ENCODE measurements at places on chromosomes 2 and 18.

DNA sequence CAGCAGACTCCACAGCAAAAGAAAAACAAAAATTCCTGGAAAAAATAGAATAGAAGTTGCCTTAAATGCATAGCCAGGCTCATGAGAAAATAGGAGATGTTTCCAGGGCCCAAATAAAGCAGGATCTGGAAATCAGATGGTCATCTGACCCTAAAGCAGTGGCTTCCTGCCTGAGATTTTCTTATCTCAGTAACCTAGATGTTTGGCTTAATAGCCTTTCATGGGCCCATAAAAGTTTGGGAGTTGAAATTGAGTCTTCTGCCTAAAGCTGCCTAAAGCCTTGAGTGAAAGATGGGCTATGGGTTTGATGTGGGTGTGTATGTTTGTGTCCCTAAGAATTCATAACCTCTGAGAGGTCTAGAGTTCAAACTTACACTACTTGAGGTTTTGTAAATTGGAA, 149.1 kb downstream of the ANTXR1 start:
- no peaks in the 10 kb centered on the region for H3K27me3 ChIP-seq
- DNase-seq, result no peak
- H3K4me1 ChIP-seq, result peaks cover 10% of the 10 kb centered on the region
- no peak overlapping the region for H3K4me3 ChIP-seq
- peak overlapping the region; percentile 83 for H3K27ac ChIP-seq

- no peaks in the 10 kb centered on the region for H3K36me3 ChIP-seq
- no peaks in the 10 kb centered on the region for H3K27me3 ChIP-seq
- DNase-seq, result no peak
- H3K4me1 ChIP-seq, result no peaks in the 10 kb centered on the region
- no peak overlapping the region for H3K4me3 ChIP-seq
These were observed 10.4 kb downstream of the CERKL start for GRCh38 chr2:181646415-181646987.

DNA sequence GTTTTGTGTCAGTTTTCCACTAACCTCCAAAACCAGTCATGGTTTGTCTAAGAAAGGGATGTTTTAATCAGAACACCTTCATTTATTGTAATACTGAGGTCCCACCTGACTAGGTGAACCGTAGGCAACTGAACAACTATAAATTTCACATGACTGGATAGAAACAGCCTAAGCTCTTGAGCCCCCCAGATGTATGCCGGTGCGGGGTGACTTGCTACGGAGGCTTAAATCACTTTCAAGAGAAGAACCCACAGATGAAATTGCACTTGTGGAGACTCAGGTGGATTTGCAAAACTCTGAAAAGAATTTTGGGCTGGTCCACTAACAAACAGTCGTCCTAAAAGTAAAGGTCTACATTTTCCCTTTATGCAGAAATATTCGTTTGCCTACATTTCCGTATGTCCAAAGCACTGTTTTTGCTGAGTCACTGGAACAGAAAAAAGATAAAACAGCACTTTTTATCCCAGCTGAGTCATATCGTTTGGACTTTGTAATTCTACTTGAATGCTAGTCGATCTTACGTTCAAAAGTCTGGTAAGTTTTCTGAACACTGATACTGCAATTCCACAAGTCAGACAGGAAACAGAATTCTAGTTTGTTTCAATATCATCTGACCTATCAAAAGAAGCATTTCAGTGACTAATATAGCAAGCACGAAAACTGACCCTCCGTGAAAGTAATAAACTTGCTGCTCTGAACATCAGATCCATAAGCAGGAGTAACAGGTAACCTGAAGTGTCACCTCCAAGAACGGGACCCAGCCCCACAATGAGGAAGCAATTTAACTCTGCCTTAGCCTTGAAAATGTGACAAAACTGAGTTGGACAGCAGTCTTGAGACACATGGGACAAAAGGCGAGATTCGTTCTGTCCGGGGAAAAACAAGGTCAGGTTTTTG, 18.1 kb downstream of the ZNF516 start:
- H3K4me1 ChIP-seq, result peaks cover 9% of the 10 kb centered on the region
- DNase-seq, result no peak
- no peaks in the 10 kb centered on the region for H3K27me3 ChIP-seq
- H3K36me3 ChIP-seq, result no peaks in the 10 kb centered on the region
- peak overlapping the region; percentile 42 for H3K27ac ChIP-seq

DNA sequence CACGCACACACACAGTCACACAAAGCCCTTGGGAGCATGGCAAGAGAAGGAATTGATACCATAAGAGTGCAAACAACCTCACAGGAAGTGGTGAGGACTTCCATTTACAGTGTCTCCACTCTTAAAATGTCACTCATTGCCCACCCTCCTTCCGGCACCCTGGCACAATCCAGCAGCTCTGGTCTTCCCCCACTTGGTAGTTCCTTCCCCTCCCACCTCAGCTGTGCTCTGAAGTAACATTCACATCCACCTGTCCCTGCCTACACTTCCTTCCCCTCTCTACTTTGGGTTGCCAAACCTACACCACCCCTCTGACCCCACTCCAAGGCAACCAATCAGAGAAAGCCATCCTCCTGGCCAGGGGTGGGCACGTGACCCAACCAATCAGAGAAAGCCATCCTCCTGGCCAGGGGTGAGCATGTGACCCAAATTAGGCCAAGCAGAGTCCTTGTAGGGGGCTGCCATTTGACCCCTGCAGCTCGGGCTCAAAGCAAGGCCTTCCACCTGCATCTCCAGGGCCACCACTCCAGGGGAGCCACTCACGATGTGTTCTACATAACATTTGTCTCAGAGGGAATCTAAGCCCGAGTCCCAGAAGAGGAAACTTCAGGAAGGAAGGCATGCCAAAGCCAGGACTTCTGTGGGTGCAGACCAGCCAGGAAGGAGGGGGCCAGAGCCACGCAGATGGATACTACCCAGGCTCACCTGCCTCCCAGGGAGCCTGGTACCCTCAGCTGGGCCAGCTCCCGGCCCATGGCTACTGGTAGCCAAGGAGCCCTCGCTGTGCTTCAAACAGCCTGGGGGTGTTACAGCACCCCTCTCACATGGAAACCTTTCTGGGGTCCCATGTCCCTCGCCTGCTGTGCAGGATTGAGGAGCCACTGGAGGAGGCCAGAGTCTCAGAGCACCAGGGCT, 21.2 kb downstream of the CYP26B1 start:
- H3K27me3 ChIP-seq, result no peaks in the 10 kb centered on the region
- no peaks in the 10 kb centered on the region for H3K4me1 ChIP-seq
- H3K4me3 ChIP-seq, result no peak overlapping the region
- H3K27ac ChIP-seq, result no peak overlapping the region

DNA sequence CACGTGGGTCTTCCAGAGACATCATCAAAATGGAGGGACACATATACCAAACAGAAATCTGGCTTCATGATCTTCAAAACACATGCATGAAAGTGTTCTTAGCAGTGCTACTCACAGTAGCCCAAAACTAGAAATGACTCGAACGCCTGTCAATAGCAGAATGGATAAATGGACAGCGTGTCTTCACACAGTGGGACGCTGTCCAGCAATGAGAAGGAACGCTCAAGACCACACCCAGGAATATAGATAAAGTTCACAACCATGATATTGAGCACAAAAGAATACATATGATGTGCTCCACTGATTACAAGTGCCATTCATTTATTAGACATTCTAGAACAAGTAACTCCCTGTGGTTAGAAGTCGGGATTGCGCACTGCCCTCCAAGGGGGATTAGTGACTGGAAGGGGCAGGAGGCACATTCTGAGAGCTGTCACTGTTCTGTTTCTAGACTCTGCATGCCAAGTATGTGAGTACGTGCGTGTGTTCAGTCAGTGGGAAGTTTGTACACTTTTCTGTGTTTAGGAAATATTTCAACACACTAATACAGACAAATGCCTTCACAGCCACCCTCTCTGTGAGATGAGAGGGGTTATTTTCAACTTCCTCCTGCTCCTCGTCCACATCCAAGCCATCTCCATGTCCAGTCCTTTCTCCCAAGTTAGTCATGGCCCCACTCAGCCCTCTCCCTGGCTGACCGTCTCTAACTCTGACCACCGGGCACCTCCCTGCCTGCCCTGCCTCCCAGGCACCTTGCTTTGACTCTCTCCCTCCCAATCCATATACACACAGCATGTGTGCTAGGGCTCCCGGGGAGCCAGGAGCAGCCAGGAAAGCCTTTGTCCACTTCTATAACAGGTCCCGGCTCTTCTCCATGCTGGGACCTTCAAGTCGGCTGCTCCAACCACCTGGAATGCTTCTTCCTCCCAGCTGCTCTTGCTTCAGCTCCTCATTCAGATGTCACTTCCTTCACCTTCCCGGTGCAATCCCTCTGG, 26.9 kb upstream of the TNS1 start:
- H3K27me3 ChIP-seq, result no peaks in the 10 kb centered on the region
- H3K27ac ChIP-seq, result no peak overlapping the region
- peak; percentile 54 for DNase-seq
- H3K4me1 ChIP-seq, result no peaks in the 10 kb centered on the region
- no peak overlapping the region for H3K4me3 ChIP-seq
- H3K36me3 ChIP-seq, result no peaks in the 10 kb centered on the region

DNA sequence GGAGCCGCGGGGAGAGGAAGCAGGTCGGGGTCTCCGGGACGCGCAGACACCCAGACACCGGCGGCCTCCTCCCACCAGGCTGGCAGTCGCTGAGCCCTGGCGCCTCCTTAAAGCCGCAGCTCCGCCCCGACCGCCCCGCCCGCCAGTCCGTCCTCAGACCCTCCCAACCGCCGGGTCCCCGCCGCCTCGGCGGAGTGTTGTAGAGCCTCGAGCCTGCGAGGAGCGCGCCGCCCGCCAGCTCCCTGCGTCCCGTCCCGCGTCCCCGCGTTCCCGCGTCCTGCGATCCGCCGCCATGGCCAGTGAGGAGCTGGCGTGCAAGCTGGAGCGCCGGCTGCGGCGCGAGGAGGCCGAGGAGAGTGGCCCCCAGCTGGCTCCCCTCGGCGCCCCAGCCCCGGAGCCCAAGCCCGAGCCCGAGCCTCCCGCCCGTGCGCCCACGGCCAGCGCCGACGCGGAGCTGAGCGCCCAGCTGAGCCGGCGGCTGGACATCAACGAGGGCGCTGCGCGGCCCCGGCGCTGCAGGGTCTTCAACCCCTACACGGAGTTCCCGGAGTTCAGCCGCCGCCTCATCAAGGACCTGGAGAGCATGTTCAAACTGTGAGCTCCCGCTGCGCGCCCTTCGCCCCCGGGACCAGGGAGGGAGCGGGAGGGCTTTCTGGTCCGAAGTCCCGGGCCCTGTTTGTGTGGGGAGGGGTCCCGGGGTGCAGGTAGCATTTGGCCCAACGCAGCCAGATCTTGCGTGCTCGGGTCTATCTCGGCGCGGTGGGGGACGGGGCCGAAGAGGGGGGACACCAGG, at the start of gene EFHD1:
EFHD1 (plus strand) TSS at position 192 of the 793 bp plus-strand sequence; CDS start at position 293, 101 bp downstream.
- H3K36me3 ChIP-seq, result no peaks in the 10 kb centered on the region
- H3K27me3 ChIP-seq, result no peaks in the 10 kb centered on the region
- no peaks in the 10 kb centered on the region for H3K4me1 ChIP-seq
- peak within 1 kb of the TSS; percentile 78 for H3K4me3 ChIP-seq
- peak; percentile 39 for DNase-seq

- no peak overlapping the region for H3K27ac ChIP-seq
- H3K36me3 ChIP-seq, result no peaks in the 10 kb centered on the region
- DNase-seq, result no peak
- no peaks in the 10 kb centered on the region for H3K4me1 ChIP-seq
These were observed 297.8 kb downstream of the MYCN start for GRCh38 chr2:16238001-16238761.

- peak overlapping the region; percentile 97 for H3K27ac ChIP-seq
- no peaks in the 10 kb centered on the region for H3K27me3 ChIP-seq
- DNase-seq, result no peak
- H3K4me1 ChIP-seq, result peaks cover 24% of the 10 kb centered on the region
These were observed 110.3 kb downstream of the DOCK10 start for GRCh38 chr2:224931956-224932355.

DNA sequence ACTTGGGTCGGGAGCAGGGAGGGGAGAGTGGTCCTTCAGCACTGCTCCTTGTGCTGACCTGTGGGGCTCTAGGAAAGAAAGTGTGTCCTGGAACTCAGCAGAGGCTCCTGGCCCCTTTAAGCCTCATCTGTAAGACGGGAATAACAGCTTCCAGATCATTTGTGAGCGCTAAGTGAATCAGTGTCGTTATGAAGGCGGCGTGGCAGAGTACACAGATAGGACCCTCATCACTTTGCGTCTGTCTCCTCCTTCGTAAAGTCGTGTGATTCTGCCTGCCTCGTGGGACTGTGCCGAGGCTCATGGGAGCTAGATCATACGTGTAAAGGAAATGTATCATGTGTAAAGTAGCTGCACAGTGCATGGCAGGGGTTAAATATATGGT, 18.6 kb downstream of the COLEC11 start:
- H3K4me3 ChIP-seq, result no peak overlapping the region
- H3K36me3 ChIP-seq, result no peaks in the 10 kb centered on the region
- no peaks in the 10 kb centered on the region for H3K4me1 ChIP-seq

DNA sequence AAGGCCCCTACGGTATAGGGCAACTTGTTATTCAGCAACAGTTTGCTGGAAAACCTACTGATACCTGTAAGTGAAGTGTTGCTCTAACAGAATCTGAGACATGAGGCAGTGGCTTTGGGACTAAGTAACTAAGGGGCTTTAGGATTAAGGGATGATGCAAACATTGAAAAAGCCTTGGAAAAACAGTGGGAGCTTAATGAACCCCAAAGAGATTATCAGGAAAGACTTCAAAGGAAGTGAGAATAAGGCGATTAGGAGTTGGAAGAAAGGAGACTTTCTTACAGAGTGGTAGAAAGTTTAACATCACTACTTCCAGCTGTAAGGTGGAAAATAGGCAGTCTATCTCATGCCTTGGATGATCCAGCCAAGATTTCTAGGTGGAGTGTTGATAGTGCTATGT, 158.2 kb upstream of the TRIB2 start:
- DNase-seq, result no peak
- H3K4me3 ChIP-seq, result no peak overlapping the region
- no peaks in the 10 kb centered on the region for H3K36me3 ChIP-seq
- no peak overlapping the region for H3K27ac ChIP-seq
- peaks cover 12% of the 10 kb centered on the region for H3K4me1 ChIP-seq

- H3K4me1 ChIP-seq, result no peaks in the 10 kb centered on the region
- H3K36me3 ChIP-seq, result peaks cover 17% of the 10 kb centered on the region
- H3K27ac ChIP-seq, result no peak overlapping the region
- no peak for DNase-seq
- no peak overlapping the region for H3K4me3 ChIP-seq
These were observed 234.1 kb downstream of the GLI2 start for GRCh38 chr2:120969613-120970355.

- H3K27ac ChIP-seq, result no peak overlapping the region
- no peaks in the 10 kb centered on the region for H3K36me3 ChIP-seq
- no peaks in the 10 kb centered on the region for H3K4me1 ChIP-seq
- no peak overlapping the region for H3K4me3 ChIP-seq
These were observed 392.1 kb downstream of the CDH19 start for GRCh38 chr18:66211749-66212148.

GRCh38 chr2:10717628-10718027, 3.8 kb upstream of the ATP6V1C2 start:
- no peak for DNase-seq
- H3K27ac ChIP-seq, result peak overlapping the region; percentile 65
- no peaks in the 10 kb centered on the region for H3K27me3 ChIP-seq

DNA sequence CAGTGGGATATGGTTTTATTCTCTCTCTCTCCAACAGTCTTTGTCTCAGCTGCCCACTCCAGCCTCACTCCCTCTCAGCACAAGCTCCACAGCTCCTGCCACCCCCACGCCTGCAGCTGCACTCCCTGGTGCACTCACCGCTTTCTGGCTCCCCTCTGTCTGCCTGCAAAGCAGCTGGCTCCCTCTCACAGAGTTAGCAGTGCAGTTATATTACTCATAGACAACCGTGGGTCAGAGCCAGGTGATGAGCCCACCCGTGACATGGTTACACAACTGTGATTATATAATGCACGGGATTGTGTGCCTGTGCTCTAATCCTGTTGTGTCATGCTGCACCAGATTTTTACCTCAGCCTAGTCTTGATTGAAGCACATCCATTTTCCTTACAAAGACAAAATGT, 276.9 kb upstream of the CHAC2 start:
- no peaks in the 10 kb centered on the region for H3K27me3 ChIP-seq
- peaks cover 19% of the 10 kb centered on the region for H3K4me1 ChIP-seq
- H3K36me3 ChIP-seq, result no peaks in the 10 kb centered on the region
- no peak overlapping the region for H3K4me3 ChIP-seq
- DNase-seq, result peak; percentile 66
